CD4-positive, alpha-beta T cell treated with Interleukin-15 for 4 hours (primary cell): ENCODE measurements at places on chromosomes 12 and 14.

GRCh38 chr14:70018230-70018629 lies 139.0 kb downstream of the SMOC1 start:
- DNase-seq, result no peak

- DNase-seq, result no peak
Measured at GRCh38 chr12:51517800-51518199, 73.2 kb upstream of the SCN8A start.

DNA sequence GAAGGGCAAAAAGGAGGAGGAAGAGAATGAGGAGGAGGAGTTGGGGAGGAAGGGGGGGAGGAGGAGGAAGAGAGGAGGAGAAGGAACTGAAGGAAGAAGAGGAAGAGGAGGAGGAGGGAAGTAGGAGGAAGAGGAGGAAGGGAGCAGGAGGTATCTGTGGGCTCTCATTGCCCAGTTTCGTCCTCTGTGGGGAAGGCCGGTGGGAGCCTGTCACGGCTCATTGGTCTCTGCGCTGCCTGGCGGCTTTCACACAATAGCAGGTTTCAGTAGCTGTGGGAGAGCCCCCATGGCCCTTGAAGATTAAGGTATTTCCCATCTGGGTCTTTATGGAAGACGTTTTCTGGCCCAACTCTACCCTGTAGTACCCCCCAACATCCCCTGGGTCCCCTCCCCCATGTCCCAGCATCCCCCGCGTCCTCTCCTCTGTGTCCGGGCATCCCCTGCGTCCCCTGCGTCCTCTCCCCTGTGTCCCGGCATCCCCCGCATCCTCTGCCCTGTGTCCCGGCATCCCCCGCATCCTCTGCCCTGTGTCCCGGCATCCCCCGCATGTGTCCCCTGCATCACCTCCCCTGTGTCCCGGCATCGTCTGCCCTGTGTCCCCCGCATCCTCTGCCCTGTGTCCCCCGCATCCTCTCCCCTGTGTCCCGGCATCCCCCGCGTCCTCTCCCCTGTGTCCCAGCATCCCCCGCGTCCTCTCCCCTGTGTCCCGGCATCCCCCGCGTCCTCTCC lies 278.2 kb upstream of the SFSWAP start:
- DNase-seq, result no peak

DNA sequence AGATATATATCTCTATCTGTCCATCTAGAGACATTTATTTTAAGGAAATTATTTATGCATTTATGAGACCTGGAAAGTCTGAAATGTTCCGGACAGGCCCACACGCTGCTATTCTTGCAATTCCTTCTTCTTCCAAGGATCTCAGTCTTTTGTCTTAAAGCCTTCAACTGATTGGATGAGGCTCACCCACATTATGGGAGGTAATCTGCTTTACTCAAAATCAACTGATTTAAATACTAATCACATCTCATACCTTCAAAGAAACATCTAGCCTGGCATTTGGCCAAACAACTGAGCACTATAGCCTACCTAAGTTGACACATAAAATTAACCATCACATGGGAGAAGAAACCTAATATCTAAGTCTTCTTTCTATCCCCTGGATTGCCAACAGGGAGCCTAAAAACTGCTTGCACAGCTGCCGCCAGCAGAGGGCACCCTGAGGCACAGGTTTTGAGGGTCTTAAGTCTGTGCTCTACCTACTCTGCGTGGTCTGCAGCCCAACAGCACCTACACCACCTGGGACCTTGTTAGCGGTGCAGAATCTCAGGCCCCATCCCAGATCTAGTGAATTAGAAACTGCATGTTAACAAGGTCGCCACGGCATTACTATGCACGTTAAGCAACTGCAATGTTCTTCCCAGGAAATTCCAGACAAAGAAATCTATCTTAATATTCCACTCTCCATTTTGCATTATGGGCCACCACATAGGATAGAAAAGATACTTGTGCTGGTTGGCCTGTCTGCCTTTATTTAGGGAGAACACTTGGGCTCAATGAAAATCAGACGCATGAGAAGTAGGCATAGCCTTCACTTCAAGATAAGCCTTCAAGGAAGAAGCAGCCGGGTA lies 249.7 kb downstream of the FOXG1 start:
- no peak for DNase-seq

DNA sequence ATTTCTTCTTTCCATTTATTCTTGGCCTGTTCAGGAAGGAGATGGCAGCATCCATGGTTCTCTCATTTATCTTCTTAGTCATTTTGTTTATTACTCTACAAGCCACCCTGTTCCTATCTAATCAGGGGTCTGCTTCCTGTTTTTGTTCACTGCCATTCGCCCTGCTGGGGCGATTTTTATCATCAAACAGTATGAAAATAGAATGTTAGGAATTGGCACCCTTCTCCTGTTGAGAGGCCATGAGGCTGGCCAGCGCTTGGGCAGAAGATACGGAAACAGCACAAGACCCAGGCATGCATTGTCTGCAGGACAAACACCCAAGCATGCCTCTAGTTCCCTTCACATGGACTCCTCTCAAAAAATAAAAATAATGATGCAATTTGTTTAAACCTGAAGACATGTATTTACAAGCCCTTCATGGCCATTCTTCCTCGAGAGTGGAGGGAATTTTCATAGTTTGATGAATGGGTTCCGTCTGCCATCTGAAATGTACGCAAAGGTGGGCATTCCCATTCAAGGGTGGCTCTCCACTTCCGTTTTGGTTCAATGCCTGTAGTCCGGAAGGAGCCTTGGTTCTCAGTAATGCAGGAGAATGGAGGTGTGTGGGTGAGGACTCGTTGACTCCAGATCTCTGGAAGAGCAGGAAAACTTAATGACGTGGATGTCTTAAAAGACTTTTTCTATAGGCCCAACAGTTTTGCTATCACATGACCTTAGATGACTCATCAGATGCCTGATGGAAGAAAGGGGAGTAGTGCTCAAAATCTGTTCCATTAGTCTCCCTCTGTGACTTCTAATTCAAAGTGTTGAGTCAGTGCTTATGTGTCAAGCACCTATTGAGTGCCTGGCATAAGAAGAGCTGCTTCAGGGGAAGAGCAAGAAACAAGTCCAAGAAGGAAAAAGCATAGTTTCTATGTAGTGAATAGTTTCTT lies 252.4 kb upstream of the TBX3 start:
- DNase-seq, result no peak

DNA sequence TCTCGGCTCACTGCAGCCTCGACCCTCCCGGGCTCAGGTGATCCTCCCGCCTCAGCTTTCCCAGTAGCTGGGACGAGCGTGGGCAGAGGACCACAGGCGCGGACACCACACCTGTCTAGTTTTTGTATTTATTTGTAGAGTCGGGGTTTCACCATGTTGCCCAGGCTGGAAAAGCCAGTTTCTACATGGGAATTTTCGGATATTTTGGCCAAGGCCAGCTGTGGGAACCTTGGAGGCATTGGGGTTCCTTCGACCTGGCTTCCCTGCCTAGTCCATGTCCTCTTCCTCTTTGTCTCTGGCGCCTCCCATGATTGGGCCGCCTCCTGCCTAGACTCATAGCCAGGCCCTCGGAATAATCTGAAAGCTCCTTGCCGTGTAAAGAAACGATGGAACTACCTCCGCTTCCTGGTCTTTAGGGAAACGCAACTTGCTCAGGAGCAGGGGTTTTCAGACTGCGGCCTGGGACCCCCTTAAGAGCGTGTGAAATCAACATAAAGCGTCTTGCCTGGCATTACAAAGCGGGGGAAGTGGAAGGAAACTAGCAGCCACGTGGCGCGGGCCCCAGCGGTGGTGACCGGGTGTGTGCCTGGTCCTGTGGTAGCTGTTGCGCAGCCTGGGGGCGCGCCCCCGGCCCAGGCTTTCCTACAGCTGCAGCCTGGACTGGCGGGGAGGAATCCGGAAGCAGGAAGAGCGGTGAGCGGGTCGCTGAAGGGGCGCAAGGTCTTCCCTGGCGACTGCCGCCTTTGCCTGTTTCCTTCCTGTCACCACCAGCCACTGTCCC lies 1.4 kb upstream of the HSP90AA1 start:
- peak; percentile 38 for DNase-seq

- peak; percentile 88 for DNase-seq
Measured at GRCh38 chr14:61662437-61663311, 32.6 kb upstream of the HIF1A start.

DNA sequence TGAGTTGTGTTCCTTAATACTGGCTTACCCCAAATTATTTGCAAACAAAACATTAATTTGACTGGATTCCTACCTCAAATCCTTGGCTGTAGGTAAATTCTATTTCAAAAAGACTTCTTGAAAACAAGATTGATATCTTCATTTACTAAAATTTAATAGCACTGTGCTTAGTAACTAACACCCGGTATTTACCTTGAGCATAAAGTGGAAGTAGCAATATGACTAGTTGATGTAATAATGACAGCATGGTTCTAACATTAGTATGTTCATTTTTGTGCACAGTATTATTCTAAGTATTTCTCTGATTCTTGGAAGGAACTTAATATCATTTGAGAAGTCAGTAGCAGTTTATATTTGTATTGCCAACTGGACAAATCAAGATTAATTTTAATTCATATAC lies 96.8 kb downstream of the PPHLN1 start:
- DNase-seq, result no peak

- DNase-seq, result peak; percentile 70
Measured at GRCh38 chr12:56151672-56152131, 685 bp upstream of the MYL6B start.

GRCh38 chr12:85516667-85517325 lies 236.8 kb downstream of the ALX1 start:
- no peak for DNase-seq

DNA sequence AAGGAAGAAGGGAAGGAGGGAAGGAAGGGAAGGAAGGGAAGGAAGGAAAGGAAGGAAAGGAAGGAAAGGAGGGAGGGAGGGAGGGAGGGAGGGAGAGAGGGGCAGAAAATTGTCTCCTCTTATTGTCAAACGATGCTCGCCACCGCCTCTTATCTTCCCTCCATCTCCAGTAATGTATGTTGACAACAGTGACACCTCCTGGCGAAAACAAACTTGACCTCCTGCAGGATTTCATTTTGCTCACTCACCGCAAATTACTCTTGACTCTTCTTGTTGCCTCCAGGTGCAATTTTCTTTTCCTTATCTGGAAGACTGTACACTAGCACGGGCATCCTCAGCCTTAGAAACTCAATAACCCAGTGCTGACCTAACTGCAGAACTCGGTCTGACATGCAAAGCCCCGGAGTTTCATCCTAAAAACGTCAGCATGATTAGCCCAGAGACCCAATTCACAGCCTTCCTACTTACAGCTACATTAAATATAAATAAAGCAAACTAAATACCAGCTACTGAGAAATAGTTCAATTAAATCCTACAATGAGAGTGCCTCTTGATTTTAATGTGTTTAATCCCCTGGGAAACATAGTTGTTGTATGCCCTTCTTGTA lies 512.4 kb upstream of the TMPO start:
- no peak for DNase-seq

GRCh38 chr12:26028953-26029735 lies 70.7 kb downstream of the RASSF8 start:
- peak; percentile 15 for DNase-seq

- no peak for DNase-seq
Measured at GRCh38 chr12:84814664-84815245, 97.8 kb downstream of the SLC6A15 start.

DNA sequence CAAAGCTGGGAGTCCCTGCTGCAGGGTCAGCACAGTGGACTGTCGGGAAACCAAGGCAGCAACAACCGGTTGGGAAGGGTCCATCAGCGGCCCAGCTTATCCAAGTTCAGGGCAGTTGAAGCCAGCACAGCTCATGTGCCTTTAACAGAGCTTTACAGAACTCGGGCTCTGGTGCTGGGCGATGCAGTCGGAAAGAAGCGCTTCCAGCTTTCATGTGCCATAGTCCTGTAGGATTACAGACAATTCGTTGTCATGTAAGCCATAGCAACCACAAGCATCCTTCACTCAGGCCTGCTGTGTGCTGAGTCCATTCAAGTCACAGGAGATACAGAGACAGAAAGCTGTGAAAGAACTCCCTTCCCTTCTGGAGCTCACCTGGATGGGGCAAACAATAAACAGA lies 3.5 kb upstream of the FAM181A start:
- no peak for DNase-seq

- no peak for DNase-seq
Measured at GRCh38 chr12:113241191-113242025, 20.1 kb downstream of the TPCN1 start.

- DNase-seq, result no peak
Measured at GRCh38 chr14:96662116-96662970, 134.8 kb upstream of the VRK1 start.

DNA sequence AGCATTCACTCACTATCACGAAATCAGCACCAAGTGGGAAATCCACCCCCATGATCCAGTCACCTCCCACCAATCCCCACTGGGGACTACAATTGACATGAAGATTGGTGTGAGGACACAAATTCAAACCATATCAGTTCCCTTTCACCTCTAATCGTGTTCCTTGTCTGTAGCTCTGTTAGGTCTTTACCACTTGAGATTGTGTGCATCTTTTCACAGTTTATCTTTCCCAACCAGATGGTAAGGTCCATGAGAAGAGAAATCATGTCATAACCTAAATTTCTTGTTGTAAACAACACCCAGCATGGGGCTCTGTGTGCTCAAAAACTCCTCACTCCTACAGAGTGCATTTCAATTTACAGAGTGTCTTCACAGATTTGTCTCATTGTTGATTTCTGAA lies 27.1 kb upstream of the PCED1B start:
- no peak for DNase-seq

DNA sequence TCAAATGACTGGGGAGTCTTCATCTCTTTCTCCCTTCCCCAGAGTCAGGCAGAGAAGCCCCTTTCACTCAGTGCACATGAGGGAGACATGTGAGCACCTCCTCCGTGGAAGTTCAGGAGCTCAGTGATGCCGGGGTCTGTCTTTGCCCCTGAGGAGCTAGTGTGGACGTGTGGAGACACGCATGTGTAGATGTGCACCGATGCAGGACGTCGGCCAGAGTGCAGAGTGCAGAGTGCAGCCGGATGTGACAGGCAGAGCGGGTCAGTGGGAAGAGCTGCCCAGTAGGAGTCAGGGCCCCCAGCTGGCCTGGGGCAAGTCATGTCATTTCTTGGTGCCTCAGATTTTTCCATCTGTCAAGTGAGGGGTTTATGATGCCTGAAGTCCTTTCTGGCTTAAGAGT lies 20.7 kb downstream of the TSPAN9 start:
- no peak for DNase-seq

- peak; percentile 11 for DNase-seq
Measured at GRCh38 chr12:127677537-127678131, 589.3 kb upstream of the TMEM132C start.

- DNase-seq, result peak; percentile 66
Measured at GRCh38 chr12:42237052-42237852, 796 bp downstream of the YAF2 start.

DNA sequence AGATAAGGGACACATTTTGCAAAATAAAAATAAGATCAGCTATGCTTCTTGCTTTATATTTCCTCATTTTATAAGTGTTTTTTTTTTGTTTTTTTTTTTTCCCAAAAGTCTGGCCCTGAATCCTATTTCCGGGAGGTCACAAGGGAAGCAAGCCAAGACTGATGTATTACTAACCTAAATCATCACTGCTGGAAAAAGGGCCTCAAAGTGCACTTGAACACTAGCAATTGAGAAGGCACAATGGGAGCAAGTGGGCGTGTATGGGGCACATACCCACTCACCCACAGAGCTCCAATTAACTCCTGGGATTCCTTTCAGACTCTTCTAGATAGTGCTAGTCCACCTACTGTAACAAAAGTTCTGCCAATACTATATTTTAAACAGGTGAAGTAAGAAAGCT lies 58.8 kb downstream of the STON2 start:
- no peak for DNase-seq

- no peak for DNase-seq
Measured at GRCh38 chr14:38366374-38366773, 110.5 kb upstream of the CLEC14A start.
